ENCODE measurements at places on chromosomes 5 and 9.

- no peak for DNase-seq
Measured at GRCh38 chr5:35922468-35922867, 16.0 kb downstream of the CAPSL start.

DNA sequence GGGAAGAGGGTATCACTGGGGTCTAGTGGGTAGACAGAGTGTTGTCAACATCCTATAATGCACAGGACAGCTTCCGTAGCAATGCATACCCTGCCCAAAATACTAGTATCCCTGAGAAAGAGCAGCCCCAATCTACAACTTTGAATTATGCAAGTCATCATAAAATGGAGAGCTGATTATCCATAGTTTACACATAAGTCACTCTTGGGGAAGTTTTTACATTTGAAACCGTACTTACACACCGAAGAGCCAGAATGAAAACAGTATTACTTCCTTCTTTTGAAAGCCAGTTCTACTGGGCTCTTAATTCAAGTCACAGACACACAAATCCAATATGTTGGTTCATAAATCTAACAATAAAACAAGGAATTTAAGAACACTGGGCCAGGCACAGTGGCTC lies 21.6 kb downstream of the RNF145 start:
- no peak for DNase-seq

DNA sequence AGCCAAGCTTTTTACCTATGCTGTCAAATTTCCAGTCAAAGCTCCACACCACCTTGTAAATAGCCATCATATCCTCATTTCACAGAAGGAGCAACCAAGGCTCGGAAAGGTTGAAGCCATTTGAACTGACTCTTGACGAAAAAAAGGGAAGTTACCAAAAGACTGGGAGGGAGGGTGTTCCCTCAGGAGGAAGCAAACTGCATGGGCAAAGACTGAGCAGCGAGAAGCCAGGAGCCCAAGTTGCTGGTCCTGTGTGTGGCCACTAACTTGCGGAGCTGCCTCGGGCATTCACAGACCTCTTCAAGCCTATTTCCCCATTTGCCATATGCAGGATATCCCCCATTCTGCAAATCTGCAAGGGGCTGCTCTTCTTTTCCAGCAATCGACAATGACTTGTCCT lies 37.4 kb downstream of the TTLL11 start:
- no peak for DNase-seq

DNA sequence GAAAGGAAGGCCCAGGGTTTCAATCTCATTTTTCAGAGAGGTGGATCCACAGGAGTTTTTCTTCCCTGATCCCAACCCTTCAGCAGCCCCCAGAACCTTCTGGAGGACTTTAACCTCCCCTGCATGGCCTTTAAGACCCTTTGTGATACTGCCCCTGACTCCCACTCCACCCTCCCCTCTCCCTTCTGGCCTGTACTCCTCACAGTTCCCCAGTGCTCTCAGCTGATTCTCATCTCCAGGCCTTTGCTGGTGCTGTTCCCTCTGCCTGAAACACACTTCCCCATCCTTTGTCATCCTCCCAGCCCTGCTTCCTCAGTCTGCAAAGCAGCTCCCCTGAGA lies 18.5 kb downstream of the NEURL1B start:
- no peak for DNase-seq

- no peak for DNase-seq
Measured at GRCh38 chr9:26863074-26863473, 29.5 kb downstream of the CAAP1 start.

DNA sequence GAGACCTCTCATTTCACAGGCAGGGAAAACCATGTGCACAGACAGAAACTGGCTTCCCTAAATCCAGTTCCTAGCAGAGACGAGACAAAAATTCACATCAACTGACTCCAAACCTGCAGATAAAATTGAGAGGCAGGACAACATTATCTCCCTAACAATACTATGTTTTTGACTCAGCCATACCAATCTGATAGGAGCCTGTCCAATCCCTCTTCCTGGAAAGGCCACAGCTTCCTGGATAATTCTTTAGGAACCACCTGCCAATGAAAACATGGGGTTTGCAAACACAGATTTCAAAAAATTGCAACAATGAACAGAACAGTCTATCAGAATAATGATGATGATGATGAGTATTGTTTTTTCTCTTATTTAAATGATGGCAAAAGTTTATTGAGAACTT lies 22.4 kb downstream of the SH3TC2 start:
- no peak for DNase-seq
